Kidney glomerular epithelial cell (primary cell): ENCODE measurements at places on chromosomes 6 and 20.

DNA sequence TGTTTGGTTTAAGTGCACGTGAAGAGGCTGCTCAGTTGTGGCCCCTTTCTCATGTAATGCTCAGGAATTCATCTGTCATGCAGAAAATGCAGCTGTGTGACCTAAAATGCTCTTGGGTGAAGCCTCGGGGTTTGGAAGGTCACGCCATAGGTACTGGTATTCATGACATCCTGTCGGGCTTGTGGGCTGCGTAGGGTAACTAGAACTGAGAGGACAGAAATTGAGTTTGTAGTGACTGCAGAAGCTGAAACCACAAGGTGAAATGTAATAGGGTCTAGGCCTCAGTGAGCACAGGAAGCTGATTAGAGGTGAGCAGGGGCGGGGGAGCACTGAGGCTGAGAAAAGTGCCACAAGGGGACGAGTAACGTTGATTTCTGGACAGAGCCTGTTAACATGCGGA is 128.8 kb downstream of the SOBP start:
- DNase-seq, result no peak

DNA sequence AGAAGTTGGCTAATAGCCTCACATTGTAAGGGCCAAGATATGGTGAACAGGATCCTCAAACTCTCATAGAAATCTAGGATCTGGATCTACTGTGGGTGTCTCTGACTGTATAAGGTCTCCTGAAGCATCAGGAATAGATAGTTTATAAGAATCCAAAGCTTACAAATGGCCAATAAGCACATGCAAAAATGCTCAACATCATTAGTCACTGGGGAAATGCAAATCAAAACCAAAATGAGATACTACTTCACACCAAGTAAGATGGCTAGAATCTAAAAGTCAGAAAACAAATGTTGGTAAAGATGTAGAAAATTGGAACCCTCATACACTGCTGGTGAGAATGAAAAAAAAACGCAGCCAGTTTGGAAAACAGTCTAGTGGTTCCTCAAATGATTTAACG is 14.3 kb upstream of the RNF182 start:
- DNase-seq, result no peak

- no peak for DNase-seq
These were observed 132.4 kb downstream of the MACROD2 start for GRCh38 chr20:14127514-14128223.

GRCh38 chr20:8073024-8073832 is 53.7 kb upstream of the TMX4 start:
- no peak for DNase-seq

DNA sequence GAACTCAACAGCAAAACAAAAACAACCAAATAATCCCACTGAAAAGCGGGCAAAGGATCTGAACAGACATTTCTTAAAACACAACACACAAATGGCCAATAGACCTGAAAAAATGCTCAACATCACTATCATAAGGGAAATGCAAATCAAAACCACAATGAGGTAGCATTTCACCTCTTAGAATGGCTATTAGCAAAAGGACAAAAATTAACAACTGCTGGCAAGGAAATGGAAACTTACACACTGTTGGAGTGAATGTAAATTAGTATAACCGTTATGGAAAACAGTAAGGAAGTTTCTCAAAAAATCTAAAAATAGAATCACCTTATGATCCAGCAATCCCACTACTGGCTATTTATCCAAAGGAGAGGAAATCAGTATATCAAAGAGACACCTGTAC is 20.9 kb downstream of the FAM8A1 start:
- DNase-seq, result no peak

- no peak for DNase-seq
These were observed 8.5 kb downstream of the QRSL1 start for GRCh38 chr6:106637717-106638341.

DNA sequence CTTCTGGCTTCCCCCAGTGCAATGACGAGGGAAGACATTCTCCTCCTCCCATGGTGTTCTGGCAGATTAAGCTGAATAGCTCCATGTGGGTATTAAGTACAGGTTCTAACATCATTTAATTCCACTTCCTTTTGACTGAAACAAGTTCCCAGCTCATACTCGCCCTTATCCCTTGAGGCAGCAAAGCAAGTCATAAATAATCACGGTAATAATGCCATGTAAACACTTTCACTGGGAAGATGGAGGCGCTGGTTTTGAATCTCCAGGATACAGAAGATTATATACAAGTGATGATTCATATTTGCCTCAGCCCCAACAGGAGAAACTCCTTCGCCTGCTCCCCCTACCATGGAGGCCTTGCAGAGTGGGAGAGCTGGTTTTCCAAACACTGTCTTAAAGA is 141.3 kb downstream of the PXDC1 start:
- DNase-seq, result no peak

GRCh38 chr6:39092124-39092523 is 22.9 kb downstream of the SAYSD1 start:
- no peak for DNase-seq

DNA sequence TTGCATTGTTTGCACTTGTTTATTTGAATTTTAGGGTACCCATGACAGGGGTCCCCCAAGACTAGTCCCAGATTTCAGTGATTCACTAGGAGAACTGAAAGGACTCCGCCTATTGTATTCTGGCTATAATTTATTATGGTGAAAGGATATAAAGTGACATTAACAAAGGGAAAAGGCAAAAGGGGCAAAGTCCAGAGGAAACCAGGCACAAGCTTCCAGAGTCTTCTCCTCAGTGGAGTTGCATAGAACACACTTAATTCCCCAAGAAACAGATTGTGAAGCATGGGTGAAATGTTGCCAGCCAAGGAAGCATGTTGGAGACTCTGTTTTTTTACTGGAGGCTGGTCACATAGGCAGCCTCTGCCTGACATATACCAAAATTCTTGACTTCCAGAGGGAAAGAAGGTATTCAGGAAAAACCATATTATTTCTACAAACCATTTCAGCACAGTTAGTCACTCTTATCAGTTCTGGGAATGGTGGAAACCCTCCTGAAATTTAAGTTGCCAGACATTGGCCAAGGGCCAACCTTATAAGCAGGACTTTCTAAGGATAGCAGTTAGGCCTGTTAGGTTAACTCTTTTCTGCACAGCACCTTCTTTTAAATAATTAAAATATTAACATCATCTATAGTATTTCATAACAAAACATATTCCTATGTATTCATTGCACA is 71.8 kb downstream of the FIG4 start:
- no peak for DNase-seq

DNA sequence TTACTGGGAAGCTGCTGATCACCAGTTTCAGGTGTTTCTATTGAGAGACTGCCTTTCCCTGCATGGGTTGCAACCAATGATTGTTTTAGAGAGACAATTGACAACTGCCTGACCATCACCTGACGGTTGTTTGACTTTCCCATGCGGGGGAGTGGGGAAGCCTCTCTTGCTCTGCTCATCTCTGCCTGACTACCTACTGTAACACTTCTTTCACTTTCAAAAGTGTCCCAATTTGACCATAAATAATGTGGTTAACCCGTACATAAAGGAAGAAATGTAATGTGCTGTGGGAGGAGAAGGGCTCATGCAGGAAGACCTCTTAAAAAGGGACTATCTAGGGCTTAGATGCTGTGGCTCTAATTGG is 122.1 kb upstream of the PHACTR1 start:
- DNase-seq, result peak; percentile 59

DNA sequence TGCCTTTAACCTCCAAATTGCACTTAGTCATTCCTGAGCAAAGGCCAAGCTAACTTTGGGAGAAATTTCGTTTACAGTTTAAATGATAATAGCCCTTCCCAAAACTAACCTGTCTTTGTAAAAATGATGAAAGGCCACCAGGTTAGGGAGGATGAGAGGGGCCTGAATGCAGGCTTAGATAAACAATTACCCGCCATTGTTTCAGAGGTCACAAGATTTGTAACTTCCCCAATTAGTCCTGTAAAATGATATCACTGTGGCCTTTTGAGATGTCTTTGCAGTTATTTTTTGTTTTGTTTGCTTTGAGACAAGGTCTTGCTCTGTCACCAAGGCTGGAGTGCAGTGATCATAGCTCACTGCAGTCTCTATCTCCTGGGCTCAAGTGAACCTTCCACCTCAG is 26.3 kb downstream of the GNL1 start:
- no peak for DNase-seq

DNA sequence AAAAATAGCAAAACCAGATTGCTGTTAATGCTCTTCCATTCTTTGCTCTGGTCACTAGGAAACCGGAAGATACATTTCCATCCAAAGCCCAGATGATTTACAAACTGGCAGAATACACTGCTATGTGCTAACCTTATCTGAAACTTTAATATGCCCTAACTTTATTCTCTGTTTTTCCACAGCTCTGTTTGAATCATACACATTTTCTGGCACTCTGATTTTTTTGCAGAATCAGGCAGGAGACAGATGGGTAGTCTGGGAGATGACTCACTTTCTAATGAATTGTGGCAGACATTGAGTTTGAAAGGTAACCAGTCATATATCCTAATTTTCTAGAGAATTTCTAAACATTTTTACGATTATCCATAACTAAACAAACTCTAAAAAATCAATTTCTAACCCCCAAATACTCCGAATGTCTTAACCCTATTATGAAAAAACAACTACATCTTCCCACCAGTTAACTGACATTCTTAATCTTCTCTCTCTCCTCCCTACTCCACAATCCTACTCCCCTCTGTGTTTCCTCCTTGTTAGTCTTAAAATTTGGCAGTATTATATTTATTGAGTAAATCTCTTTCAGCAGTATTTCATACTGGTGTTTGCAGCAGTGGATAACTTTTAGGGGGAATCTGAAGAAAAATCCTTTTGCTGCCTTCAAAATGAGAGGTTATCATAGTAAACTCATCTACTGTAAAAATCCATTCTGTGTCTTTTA is 63.5 kb downstream of the MAN1A1 start:
- no peak for DNase-seq

DNA sequence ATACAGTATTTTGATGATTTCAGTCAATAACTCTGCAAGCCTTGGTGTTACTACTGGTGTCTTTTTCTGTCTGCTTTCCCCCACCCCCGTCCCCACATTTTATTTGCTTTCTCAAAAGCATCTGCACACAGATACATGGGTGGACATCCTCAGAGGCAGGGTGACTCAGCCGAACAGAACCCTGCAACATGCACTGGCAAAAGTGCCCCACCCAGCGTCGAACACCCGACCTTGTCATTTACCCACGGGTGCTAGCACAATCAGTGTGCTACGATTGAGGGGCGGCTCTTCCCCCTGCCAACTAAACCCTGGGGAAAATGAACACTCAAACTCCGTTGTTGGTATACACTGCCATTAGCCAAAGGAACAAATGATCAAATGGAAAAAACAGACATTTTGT is 115.9 kb upstream of the NAA20 start:
- no peak for DNase-seq

GRCh38 chr6:13643125-13643524 is 28.0 kb downstream of the NOL7 start:
- no peak for DNase-seq

DNA sequence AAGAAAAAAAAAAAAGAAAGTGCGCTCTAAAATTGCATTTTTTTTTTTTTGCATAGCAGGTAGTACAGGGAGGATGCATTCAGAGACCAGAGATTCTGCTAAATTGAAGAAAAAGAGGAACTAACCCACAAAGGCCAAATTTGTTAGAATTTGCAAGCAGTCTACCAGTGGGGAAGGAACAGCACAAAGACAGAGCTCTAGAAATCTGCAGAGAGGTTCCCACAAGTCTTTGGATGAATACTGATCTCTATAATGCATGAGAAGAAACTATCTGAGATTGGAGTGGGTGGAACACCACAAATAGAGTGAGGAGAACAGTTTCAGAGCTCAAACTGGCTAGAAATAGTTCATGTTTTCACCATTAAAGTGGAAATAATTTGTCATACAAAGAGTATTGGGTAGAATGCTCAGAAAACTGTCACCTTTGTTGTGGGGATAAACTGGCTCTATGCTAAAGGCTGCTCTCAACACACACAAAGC is 79.6 kb upstream of the AHI1 start:
- DNase-seq, result no peak

DNA sequence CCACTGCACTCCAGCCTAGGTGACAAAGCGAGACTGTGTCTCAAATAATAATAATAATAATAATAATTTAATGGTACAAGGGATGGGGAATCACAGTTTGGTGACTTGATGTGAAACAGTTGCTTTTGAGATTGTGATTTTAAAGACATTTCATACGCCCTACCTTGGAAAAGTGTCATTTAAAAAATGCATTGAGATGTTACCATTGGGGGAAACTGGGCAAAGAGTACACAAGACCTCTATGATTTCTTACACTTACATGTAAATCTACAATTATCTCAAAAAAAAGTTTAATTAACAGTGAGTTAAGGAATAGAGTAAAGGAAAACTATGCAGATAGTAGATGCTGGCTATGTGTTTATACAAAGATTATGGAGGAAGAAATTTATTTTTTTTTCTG is 22.3 kb downstream of the ADTRP start:
- DNase-seq, result no peak

DNA sequence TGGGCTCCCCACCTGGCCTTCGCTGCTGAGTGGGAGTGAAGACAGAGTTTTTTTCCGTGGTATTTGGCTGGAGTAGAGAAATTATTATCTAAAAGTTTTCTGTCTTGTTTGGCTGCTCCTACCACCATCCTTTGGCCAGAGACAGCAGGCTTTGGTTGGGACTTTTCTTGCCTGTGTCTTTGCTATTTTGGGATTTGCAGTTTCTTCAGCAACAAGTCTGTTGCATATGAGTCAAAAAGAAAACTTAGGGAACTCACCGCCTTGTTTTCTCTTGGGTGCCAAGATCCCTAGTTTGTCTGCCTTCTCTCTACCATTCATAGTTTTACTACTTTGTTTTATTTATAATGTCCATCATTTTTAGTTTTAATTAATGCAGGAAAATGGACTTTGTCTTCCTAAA is 683.8 kb downstream of the DOK5 start:
- DNase-seq, result no peak

DNA sequence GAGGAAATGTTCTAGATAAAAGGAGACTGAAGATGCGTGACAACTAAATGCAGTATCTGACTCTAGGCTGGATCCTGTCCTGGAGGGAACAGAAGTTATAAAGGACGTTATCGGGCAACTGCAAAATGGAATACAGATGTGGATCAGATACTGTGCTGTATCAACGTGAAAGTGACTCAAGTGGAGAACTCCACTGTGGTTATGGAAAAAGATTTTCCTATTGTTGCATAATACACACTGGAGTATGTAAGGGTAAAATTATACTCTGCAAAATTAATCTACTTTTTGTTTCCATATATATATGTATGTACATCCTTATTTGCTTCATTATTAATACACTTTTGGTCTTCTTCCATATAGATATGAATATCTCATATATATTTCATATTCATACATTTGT is 654.0 kb downstream of the QKI start:
- DNase-seq, result no peak

DNA sequence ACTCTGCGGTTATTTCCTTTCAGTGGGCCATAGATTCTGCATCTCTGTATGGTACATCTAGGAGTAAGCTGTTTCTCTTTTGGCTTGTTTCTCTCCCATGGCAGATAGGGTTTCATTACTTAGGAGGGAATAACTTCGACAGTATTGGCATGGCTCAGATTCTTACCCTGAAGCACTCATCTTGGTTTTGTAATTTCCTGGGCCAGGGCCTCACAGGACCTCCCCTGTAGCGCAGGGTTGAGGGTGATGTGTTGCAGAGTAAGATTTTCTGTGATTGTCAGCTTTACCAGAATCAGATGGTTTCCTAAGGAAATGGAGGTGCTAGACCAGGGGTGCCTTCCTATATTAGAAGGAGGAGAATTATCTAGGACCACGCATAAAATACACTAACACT is 78.3 kb downstream of the STXBP5 start:
- DNase-seq, result no peak

- DNase-seq, result no peak
These were observed 30.2 kb downstream of the CCDC170 start for GRCh38 chr6:151524059-151524458.

- DNase-seq, result no peak
These were observed 1.0 kb downstream of the RALGAPA2 start for GRCh38 chr20:20711413-20711812.
